Fibroblast of lung (primary cell): ENCODE measurements at places on chromosomes 12 and 14. TPM values are rescaled to one million over a fixed set of nuclear protein-coding genes. Genes with fewer than 3 reads are reported as not detected.

Gene NXPH4
- 0.50 and 1.0 TPM in 2 replicates for total RNA-seq

Gene ERP29
- total RNA-seq, result 127 and 128 TPM in 2 replicates

Gene TPH2
- total RNA-seq, result not detected in 2 replicates

Gene ALDH1L2
- 35.7 and 59.1 TPM in 2 replicates for total RNA-seq

Gene GSC
- 0.17 and 0.51 TPM in 2 replicates for total RNA-seq

Gene CLECL1
- not detected in 2 replicates for total RNA-seq

Gene TAS2R14
- total RNA-seq, result 2.1 and 2.6 TPM in 2 replicates

Gene MYO1H
- 0.77 TPM in 1 of 2 replicates, not detected in the other for total RNA-seq

Gene OR6C3
- total RNA-seq, result not detected in 2 replicates

Gene ACOT4
- total RNA-seq, result 0.51 and 1.7 TPM in 2 replicates

Gene CLEC4D
- not detected in 2 replicates for total RNA-seq

Gene FAM90A1
- 0.26 and 0.33 TPM in 2 replicates for total RNA-seq

Gene MANSC4
- total RNA-seq, result 0.17 TPM in 1 of 2 replicates, not detected in the other

Gene ANKRD33
- total RNA-seq, result under 0.01 TPM in 1 of 2 replicates, not detected in the other

Gene IL22
- not detected in 2 replicates for total RNA-seq

Gene CCDC38
- not detected in 2 replicates for total RNA-seq

Gene ADAM21
- 0.51 and 0.66 TPM in 2 replicates for total RNA-seq

Gene IL31
- not detected in 2 replicates for total RNA-seq

Gene AKAP5
- 0.17 and 0.26 TPM in 2 replicates for total RNA-seq

Gene KRT6B
- not detected in 2 replicates for total RNA-seq

Gene GARIN6
- total RNA-seq, result not detected in 2 replicates
